HT-29 (cell line): ENCODE measurements at places on chromosomes 2 and 18. TPM values are rescaled to one million over a fixed set of nuclear protein-coding genes. Genes with fewer than 3 reads are reported as not detected.

Gene ELAC1
- 1.7 and 2.4 TPM in 2 replicates for total RNA-seq

Gene ITGAV
- total RNA-seq: 32.2 and 33.7 TPM in 2 replicates

Gene CDH20
- not detected in 2 replicates for total RNA-seq

Gene TEX44
- total RNA-seq: not detected in 2 replicates

Gene RESP18
- not detected in 2 replicates for total RNA-seq

Gene TFPI
- 30.4 and 38.4 TPM in 2 replicates for total RNA-seq

Gene DPP4
- 12.7 and 19.0 TPM in 2 replicates for total RNA-seq

Gene STRADB
- total RNA-seq: 7.6 and 8.1 TPM in 2 replicates

Gene SOWAHC
- total RNA-seq: 51.6 and 56.5 TPM in 2 replicates

Gene LPIN1
- 5.6 and 6.8 TPM in 2 replicates for total RNA-seq

Gene TRIM43
- not detected in 2 replicates for total RNA-seq

Gene KCNK3
- not detected in 2 replicates for total RNA-seq

Gene GAL3ST2
- total RNA-seq: not detected in 2 replicates

Gene DNAJC5G
- not detected in 2 replicates for total RNA-seq

Gene CCDC141
- total RNA-seq: 0.05 TPM in 1 of 2 replicates, not detected in the other

Gene TTR
- 1.3 and 2.8 TPM in 2 replicates for total RNA-seq

Gene CASP10
- 2.5 and 6.3 TPM in 2 replicates for total RNA-seq

Gene MERTK
- 0.34 and 0.46 TPM in 2 replicates for total RNA-seq

Gene SERPINB12
- not detected in 2 replicates for total RNA-seq

Gene SEMA4C
- total RNA-seq: 8.6 and 8.8 TPM in 2 replicates
